ENCODE measurements at places on chromosomes 7 and 10.

DNA sequence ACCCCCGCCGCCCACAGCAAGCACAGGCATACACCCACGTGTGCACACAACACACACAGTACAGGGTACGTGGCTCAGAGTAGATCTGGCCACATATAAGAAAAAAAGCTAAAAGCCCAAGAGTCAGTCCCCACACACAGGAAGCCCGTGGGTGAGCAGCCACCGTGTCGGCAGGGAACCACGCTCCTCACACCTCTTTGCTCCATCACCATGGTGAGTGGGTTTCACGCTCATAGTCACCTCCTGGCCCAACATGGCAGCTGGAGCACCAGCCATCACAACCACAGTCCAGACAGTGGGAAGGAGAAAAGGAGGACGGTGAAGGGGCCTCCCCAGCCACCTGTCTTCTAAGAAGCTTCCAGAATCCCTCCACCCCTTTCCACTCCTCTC is 76.0 kb upstream of the PDGFA start:
- DNase-seq: no peak

DNA sequence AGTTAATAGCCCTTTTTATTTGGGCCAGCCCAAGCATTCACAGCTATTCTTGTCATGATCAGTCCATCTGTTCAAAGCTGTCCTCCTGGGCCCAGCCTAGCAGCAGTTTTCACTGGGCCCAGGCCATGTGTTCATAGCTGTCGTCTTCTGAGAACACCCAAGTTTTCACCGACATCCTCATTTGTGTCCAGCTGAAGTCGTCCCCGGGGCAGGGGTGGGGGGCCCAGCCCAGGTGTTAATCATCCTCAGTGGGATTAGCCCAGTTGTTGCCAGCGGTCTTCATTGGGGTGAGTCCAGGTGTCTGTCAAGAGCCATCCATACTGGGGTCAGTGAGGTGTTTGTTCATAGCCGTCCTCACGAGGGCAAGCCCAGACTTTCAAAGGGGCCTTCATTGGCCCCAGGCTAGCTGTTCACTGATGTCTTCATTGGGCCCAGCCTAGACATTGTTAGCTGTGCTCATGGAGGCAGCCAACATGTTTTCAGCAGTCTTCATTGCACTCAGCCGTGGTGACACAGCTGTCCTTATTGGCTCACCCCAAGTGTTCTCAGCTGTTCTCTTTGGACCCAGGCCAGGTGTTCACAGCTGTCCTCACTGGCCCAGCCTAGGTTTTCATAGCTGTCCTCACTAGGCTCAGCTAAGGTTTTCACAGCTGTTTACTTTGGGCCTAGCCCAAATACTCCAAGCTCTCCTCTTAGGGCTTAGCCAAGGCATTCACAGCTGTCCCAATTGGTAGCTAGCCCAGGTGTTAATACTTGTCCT is 10.0 kb downstream of the FRG2B start:
- no peak for DNase-seq

- DNase-seq: no peak
Measured at GRCh38 chr7:83677180-83677866, 28.4 kb upstream of the SEMA3E start.

- no peak for DNase-seq
Measured at GRCh38 chr7:2282185-2282751, 32.0 kb downstream of the SNX8 start.

GRCh38 chr7:81573128-81573527 is 196.7 kb downstream of the HGF start:
- no peak for DNase-seq

GRCh38 chr7:98467570-98468312 is 66.9 kb upstream of the BAIAP2L1 start:
- no peak for DNase-seq

GRCh38 chr10:73863039-73863817 is 11.1 kb downstream of the CAMK2G start:
- DNase-seq: no peak

Data from T-helper 17 cell (primary cell).